ENCODE measurements at places on chromosomes 5 and 9. TPM values are rescaled to one million over a fixed set of nuclear protein-coding genes. Genes with fewer than 3 reads are reported as not detected.

GRCh38 chr5:160118349-160119141 is 705 bp downstream of the PWWP2A start:
- DNase-seq = no peak

DNA sequence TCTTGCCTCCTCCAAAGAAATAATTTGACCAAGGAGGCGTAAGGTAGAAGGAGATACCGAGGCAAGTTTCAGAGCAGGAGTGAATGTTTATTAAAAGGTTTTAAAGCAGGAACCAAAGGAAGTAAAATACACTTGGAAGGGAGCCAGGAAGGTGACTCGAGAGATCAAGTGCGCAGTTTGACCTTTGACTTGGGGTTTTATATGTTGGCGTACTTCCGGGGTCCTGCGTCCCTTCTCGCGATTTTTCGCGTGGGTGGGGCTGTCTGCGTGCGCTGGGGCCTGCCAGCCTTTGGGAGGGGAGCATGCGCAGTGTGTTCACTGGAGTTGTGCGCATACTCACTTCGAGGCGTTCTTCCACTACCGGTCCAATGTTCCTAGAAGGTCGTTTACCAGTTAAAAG is 166.0 kb upstream of the IRX2 start:
- peak; percentile 37 for DNase-seq

DNA sequence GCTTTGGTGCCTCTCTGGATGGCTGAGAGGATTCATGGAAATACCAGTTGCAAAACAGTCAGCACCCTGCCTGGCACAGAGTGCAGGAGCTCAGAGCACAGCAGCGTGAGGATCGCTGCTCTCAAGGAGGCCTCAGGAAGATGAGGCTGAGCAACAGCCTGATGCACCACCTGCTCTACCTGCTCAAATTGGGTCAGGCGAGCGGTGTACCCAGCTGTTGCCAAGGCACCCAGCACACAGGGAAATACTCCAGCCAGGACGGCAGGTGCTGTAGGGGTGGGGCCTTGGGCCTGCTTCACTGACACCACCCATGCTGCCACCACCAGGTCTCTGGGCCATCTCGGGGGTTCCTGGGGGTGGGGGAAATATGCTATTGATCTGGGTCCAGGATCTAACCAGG is 4.3 kb downstream of the EEIG1 start:
- DNase-seq = no peak

DNA sequence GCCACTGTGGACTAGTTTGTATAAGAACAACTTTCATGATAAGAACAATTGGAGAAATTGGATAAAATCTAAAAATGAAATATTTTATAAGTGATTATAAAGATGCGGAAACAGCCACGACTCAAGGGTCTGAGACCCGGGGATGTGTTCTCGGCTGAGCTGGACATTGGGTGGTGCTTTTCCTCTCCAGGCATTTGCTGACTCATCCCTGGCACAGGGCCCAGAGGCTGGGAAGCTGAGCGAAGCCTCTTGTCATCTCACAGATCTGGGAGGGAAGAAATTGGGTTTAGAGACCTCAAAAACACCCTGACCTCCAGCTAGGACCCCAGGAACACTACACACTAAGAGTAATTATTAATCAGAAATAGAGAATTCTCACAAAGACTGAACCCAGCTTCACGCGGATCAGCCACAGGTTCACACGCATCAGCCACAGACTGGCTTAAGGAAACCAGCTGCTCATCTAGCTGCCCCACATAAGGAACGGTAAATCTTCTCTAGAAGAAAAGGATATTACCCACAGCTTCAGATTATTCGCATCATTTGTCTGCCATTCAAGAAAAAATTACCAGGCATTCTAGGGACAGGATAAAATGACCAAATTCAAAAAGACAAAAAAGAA is 2.8 kb upstream of the OR2V1 start:
- peak; percentile 33 for DNase-seq

DNA sequence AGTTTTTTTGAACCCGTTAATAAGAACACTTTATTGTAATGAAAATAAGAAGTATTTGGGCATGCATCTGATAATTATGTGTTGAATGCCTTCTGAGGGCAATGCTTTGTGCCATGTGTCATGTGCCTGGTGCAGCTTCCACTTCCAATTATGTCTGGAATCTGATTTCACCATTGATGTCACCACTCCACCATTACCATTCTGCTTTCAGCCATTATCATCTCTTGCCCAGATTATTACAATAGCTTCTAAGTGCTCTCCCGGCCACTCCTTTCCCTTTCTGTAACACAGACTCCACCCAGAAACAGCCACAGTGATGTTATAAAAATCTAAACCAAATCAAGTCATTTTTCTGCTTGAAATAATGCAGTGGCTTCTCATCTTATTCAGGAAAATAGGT is 171.7 kb downstream of the C9orf152 start:
- no peak for DNase-seq

DNA sequence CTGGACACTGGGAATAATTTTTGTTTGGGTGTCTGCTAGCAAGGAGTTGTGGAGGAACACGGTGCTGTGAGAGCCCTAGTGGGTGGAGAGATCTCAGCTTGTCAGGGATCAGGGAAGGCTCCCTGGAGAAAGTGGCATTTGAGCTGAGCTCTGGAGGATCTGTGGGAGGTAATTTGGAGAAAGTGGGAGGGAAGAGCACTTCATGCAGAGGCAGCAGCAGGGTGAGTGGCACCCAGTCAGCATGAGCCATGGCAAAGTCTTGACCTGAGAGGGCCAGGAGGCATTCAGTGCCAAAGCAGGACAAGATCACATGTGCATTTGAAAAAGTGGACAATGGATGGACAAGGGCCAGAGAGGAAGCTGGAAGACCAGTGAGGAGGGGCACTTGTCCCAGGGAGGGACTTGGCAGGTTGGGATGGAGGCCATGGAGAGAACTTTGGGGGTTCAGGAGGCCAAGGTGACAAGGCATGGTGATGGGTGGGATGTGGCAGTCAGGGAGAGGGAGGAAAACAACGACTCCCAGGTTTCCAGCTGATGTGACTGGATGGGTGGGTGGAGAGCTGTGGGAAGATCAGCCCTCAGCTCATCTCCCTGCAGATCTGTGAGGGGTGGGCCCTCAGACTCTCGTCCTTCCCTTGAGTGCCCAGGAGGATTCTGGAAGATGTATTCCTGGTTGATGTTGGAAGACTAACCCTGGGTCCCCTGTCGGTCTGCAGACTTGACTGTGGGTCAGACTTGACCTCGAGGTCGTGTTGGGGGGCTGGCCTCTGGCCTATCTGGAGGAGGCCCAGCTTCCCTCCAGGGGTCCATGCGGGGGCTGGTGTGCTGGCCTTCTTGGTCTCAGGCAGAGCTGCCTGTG is 68.9 kb upstream of the PITX1 start:
- no peak for DNase-seq

The ERMP1 gene
- total RNA-seq = 3.2 TPM

The SWI5 gene
- total RNA-seq = 25.4 TPM

The TAF11L5 gene
- total RNA-seq = not detected

The IFNA21 gene
- not detected for total RNA-seq

The PCDHB7 gene
- 0.85 TPM for total RNA-seq

The ZBTB34 gene
- total RNA-seq = 3.7 TPM

The ARID3C gene
- total RNA-seq = not detected

All from SJSA1 (cell line).